NCI-H69 (cell line): ENCODE measurements at places on chromosomes 1 and 21.

GRCh38 chr1:243725846-243726245 lies 124.2 kb downstream of the AKT3 start:
- DNase-seq: no peak

- peak; percentile 74 for DNase-seq
Observed at GRCh38 chr1:185920602-185921001, 186.4 kb downstream of the HMCN1 start.

GRCh38 chr1:107251839-107252238 lies 111.0 kb downstream of the NTNG1 start:
- DNase-seq: no peak

- peak; percentile 23 for DNase-seq
Observed at GRCh38 chr1:172320733-172321132, 99.8 kb upstream of the C1orf105 start.

DNA sequence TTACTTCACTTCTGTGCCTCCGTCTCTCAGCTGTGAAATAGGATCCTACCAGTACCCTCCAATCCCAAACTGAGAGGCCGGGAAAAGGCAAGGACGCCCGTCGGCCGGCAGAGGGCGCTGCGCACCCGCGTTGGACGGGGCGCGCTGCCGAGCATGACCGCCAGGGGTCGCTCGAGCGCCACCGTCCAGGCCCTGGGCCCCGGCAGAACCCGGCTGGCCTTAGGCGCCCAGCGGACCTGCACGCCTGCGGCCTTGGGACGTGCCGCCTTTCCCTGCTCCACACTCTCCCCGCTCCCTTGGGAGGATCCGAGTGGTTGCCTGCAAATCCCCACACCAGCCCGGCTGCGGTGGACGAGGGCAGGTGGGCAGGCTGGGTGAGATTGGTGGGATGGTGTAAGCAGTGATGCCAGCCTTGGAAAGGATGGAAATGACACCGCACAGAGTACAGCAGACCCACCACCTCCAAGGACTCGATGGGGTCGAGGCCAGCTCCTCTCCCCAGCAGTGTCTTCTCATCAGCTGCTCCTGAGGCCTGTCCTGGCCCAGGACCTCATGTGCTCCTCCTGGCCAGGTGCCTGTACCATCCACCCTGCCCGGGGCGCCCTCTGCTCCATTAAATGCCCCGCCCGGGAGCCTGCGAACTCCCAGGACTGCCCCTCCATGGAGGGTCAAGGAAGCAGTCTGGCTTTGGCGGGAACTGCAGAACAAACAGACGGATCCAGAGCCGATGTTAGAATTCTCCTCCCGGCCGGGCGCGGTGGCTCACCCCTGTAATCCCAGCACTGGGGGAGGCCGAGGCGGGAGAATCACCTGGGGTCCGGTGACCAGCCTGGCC lies 47.4 kb upstream of the LBR start:
- DNase-seq: peak; percentile 83

- peak; percentile 60 for DNase-seq
Observed at GRCh38 chr1:160061369-160062229, 8.4 kb downstream of the KCNJ10 start.

GRCh38 chr1:48793863-48794262 lies 17.2 kb upstream of the BEND5 start:
- peak; percentile 6 for DNase-seq

DNA sequence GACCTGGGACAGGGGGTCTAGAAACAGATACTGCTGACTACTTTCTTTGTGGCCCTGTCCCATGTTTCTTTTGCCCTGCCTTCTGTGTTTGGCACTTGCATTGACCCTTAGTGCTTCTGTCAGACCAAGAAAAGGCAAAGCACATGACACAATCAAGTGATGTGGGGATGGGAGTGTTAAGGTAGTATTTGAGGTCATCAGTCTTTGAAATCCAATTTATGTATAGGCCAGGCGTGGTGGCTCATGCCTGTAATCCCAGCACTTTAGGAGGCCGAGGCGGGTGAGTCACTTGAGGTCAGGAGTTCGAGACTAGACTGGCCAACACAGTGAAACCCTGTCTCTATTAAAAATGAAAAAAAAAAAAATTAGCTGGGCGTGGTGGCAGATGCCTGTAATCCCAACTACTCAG lies 26.0 kb downstream of the SERBP1 start:
- DNase-seq: no peak

- peak; percentile 67 for DNase-seq
Observed at GRCh38 chr1:1599030-1599934, 653 bp downstream of the FNDC10 start.

- no peak for DNase-seq
Observed at GRCh38 chr1:240820816-240821215, 208.9 kb upstream of the GREM2 start.

GRCh38 chr1:11337580-11338073 lies 64.6 kb downstream of the UBIAD1 start:
- DNase-seq: peak; percentile 92

DNA sequence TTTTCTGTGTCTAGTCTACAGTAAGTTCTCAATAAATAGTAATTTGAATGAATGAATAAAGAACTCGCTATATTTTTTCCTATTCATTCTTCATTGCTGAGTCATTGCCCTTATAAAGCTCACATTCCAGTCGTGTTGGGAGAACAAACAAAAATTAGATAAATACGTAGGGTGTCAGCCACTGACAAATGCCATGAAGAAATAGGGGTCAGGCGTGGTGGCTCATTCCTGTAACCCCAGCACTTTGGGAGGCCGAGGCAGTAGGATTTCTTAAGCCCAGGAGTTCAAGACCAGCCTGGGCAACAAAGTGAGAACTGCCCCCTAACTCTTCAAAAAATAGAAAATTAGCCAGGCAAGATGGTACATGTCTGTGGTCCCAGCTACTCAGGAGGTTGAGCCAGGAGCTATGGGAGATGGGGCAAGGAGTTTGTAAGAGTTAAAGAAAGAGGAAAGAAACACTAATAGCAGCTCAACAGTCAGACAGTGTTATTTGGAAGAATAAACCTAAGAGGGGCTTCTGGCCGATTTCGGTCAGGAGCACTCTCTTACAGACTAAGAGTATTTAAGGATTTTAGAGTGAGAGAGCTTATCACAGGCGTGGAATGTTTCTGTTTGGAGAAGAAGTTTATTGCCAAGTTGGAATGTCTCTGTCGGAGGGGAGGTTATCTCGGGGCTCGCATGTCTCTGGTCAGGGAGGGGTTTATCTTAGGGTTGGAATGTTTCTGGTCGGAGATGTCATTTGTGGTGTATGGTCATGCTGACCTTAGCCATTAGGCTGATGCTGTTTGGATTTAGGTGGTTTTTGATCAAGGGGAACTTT lies 1.8 kb upstream of the CHML start:
- no peak for DNase-seq

DNA sequence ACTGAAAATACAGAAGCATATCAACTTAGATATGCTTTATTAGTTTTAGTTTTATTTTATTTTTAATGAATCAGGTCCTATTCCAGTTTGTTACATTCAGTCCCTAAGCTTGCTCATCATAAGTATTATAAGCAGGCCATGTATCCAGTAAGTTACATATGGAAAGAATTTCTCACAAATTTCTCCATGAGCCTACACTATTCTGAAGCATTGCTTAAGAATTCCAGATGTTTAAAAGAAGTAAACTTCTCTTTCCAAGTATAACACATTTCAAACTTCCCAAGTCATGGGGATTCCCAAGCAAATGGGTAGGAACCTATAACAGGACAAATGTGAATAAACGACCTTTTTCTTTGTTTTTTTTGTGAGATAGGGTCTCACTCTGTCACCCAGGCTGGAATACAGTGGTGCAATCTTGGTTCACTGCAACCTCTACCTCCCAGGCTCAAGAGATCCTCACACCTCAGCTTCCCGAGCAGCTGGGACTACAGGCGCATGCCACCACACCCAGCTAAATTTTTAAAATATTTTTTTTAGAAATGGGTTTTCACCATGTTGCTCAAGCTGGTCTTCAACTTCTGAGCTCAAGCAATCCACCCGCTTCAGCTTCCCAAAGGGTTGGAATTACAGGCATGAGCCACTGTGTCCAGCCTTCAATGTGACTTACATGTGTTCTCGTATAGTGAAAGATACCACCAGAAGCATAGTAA lies 39.0 kb downstream of the ST7L start:
- no peak for DNase-seq

GRCh38 chr1:174671826-174672225 lies 224.1 kb downstream of the GPR52 start:
- no peak for DNase-seq

DNA sequence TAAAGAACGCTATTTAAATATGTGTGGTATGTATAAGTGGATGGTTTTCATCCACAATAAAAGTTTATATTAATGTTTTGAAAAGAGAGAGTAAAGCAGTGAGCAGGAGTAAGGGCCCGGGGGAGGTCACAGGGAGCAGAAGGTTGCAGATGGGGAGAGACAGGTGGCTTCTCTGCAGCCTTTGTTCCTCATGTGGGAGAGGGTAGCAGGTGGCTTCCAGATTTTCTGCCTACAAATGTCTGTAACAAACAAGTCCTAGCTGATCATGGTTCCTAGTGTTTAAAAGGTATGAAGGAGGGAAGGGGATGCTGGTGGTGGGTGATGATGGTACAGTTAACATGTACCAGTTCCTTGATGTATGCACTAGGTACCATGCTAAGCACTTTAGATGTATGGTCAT lies 18.8 kb downstream of the QSOX1 start:
- no peak for DNase-seq

DNA sequence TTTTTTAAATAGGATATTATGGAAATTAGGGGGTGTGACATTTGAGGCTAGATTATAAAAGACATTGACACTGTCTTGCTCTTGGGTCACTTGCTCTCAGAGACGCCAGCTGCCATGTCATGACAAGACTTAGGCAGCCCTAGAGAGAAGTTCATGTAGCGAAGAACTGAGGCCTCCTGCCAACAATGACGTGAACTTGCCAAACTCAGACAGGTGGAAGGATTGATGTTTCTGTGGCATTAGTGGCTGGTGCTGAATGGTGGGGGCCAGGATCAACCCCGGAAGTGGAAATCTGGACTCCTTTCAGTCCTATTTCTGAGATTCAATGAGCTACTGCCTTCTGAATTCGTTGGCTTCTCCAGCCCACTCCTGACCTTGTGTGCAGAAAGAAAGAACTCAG lies 14.7 kb downstream of the NCF2 start:
- no peak for DNase-seq

DNA sequence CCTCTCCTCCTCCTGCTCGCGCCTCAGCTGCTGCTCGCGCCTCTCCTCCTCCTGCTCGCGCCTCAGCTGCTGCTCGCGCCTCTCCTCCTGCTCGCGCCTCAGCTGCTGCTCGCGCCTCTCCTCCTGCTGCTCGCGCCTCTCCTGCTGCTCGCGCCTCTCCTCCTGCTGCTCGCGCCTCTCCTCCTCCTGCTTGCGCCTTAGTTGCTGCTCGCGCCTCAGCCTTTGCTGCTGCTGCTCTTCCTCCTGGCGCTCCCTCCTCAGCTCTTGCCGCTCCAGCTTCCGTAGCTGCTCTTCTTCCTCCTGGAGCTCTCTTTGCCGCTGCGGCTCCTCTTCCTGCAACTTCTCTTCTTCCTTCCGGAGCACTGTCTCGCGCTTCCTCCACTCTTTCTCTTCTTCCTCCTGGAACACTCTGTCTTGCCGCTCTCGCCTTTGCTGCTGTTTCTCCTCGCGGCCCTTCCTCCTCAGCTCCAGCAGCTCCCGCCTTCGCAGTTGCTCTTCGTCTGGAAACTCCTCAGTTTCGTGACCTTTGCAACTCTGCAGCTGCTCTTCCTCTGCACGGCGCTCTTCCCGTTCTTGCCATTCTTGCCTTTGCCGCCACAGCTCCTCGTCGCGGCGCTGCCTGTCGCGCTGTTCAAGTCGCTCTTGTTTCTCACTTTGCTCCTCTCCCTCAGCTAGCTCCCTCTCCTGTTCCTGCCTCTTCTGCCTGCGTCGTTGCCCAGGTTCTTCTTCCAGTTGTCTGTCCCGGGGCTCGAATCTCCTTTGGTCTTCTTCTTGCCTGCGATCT lies 3.0 kb downstream of the TCHH start:
- DNase-seq: peak; percentile 65

DNA sequence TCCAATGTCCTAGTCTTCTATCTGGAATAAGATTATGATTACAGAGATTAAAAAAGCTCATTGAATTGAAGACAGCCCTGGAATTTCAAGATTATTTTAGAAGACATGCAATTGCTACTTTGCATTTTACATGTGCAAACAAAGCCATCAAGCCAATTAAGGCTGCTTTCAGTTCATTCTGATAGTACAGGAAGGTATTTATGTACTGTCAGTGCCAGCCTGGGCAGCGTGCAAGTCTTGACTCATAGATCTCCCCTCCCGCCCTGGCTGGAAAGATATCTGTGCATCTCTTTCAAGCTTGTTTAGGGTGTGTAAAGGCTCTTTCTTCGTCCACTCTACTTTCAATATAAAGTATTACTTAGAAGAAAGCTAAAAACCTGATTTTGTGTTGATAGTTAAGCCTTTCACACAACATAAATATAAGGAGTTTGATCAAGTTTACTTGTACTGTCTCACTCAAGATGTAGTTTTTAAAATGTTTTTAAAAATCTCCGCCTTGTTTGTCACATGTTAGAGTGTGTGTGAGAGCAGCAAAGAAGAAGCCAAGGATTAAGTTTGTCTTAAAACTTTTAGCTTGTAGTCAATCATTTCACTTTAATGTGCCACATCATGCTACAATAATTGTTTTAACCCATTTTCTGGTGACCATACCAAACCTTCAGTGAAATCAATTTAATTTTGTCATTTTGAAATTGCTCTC lies 13.6 kb upstream of the LYPLAL1 start:
- DNase-seq: peak; percentile 53

DNA sequence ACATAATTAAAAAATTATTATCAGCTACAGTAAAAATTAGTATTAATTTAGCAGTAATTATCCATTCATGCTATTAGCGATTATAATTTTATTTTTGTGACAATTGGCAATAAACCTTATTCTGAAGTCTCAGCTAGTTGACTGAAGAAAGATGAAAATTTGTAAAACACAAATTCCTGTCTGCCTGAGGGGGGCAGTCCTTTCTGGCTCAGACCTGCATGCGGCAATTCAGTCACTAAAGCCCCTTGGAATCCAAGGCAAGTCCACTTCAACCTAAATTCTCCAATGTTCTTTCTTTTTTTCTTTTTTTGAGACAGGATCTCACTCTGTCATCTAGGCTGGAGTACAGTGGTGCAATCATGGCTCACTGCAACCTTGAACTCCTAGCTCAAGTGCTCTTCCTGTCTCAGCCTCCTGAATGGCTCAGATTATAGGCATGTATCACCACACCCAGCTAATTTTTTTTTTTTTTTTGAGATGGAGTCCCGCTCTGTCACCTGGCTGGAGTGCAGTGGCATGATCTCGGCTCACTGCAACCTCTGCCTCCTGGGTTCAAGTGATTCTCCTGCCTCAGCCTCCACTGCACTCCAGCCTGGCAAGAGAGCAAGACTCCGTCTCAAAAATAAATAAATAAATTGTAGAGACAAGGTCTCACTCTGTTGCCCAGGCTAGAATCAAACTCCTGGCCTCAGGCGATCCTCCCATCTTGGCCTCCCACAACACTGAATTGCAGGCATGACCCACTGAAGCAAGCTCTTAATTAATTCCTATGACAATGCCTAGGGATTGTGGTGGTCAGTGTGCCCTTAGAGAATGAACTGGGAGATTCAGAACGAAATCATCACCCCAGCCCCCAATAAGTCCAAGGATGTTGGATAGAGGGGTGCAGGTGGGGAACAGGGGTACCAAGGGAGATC lies 24.2 kb upstream of the ITPKB start:
- peak; percentile 48 for DNase-seq
